Naive thymus-derived CD8-positive, alpha-beta T cell (primary cell): ENCODE measurements at places on chromosomes 1 and 21. TPM values are rescaled to one million over a fixed set of nuclear protein-coding genes. Genes with fewer than 3 reads are reported as not detected.

PRPF38B gene
- polyA plus RNA-seq: 21.7 TPM

DNA sequence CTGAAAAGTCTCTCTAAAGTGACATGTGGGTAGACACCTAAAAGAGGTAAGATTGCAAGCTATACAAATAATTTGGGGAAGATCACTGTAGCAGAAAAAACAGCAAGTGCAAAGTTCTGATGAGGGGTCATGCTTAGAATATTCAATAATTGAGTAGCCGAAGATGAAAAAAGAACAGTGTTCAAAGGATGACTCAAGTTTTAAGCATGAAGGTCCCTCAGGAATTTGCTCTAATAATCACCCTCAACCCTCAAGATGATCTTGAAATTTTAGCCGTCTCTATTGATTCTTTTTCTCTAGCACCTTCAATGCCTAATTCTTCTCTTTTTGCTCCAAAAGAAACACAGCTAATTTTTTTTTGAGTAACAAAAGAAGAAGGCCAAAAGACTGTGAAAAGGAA is 190.6 kb upstream of the ZNHIT6 start:
- no peak for DNase-seq

- no peak for DNase-seq
Measured at GRCh38 chr1:14677292-14677971, 78.9 kb downstream of the KAZN start.

GRCh38 chr1:48469616-48470480 is 2.2 kb downstream of the SPATA6 start:
- peak; percentile 1 for DNase-seq

STUM gene
- polyA plus RNA-seq: not detected

DNA sequence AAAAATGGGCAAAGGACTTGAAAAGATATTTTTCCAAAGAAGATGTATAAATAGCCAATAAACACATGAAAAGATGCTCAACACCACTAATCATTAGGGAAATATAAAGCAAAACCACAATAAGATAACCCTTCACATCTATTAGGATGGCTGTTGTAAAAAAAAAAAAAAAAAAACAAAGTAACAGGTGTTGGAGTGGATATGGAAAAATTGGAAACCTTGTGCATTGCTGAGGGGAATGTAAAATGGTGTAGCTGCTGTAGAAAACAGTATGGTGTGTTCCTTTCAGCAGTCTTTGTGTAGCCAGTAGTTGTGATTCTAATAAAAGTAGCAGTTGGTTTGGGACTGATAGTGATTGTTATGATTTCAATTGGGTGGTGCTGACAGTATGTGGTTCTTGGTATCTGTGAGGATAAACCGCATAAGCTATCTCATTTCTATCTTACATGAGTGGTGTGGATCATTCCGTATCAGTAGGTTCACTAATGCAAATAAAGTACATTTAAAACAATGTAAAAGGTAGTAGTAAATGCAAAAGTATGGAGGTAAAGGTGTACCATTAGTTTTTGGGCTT is 19.9 kb downstream of the MAN1A2 start:
- DNase-seq: no peak

DNA sequence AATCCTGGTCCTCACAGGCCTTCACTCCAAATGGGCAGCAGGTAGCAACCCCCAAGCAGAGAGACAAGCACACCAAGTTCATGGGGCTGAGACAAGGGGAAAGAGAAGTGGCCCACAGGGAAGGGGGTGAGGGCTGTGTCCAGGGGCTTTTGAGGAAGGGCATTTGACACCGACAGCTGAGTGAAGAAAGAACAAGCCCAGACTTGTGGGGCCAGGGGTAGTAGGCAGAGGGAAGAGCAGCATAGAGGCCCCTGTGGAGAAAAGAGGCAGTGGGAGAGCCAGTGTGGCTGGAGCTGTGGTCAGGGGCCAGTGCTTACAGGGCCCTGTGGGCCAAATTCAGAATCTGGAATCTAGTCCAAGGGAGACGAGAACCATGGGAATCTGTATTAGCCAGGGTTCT is 85.4 kb downstream of the IGSF21 start:
- DNase-seq: no peak

AADACL3 gene
- not detected for polyA plus RNA-seq

DNA sequence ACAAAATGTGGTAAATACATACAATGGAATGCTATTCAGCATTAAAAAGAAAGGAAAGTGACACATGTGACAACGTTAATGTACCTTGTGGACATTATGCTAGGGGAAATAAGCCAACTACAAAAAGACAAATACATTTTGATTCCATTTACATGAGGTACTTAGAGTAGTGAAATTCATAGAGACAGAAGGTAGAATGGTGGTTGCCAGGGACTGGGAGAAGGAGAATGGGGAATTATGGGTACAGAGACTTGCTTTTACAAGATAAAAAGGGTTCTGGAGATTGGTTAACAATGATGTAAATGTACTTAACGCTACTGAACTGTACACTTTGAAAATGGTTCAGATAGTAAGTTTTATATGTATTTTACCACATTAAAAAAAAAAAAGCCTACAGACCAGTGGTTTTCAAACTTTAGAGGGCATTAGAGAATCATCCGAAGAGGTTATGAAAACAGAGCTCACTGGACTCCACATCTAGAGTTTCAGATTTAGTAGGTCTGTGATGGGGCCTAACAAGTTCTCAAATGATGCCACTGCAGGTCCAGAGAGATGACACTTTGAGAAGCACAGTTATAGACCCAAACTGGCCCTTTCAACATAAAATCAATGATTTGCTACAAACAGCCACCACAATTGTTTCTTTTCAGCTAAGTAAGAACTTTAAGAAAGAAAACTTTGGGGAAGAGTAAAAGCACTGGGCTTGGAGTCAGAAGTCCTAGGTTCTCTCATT is 9.6 kb upstream of the ADCY10 start:
- no peak for DNase-seq

GRCh38 chr21:46562472-46562871 is 42.4 kb downstream of the S100B start:
- no peak for DNase-seq

- no peak for DNase-seq
Measured at GRCh38 chr1:54906586-54906985, 19.6 kb upstream of the DHCR24 start.

DNA sequence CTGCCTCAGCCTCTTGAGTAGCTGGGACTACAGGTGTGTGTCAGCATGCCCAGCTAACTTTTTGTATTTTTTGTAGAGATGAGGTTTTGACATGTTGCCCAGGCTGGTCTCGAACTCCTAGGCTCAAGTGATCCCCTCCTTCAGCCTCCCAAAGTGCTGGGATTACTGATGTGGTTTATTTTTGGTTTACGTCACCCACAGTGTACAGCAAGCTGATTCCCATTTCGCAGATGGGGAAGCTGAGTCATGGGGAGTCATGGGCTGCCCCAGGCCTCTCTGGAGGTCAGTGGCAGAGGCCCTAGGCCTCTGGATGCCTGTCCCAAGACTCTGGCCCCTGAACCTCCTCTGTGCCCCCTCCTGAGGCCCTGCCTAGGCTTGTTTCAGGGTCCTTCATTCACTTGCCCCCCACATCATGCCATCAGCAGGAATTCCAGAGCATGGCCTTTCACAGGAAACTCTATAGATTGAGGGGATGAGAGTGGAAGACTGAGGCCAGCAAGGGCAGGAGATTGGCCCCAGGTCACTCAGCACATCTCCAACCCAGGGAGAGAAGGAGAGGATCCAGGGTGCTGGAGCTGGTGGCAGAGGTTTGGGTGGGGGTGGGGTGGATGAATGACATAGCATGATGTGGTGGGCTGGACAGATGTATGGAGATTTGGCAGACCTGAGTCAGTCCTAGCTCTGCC is 266.0 kb downstream of the PTPRU start:
- DNase-seq: no peak

GRCh38 chr1:165508291-165508690 is 35.5 kb upstream of the LRRC52 start:
- no peak for DNase-seq

TMEM240 gene
- polyA plus RNA-seq: not detected

DNA sequence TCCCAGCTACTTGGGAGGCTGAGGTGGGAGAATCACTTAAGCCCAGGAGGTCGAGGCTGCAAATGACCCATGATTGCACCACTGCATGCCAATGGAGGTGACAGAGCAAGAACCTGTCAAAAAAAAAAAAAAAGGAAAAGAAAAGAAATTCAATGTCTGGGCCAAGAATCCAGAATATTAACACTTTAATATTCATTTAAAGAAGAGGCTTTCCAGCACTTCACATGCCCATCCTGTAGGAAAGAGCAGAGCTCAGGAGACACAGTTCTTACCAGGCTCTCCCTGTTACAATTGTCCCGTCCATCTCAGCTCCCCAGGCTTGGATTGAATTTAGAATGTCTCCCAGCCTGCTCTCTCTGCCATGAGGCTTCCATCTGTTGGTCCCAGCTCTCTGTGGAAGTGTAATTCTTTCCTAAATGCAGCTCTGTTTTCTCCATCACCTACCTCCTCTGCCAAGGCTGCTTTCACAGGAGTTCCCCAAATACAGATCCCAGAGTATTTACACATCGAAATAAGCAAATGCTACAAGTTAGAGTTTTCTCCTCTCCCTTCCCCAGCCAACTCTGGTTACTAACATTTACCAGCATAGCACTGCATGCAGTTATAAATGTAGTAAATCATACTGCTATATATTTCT is 116.6 kb upstream of the CDC42BPA start:
- DNase-seq: no peak

DNA sequence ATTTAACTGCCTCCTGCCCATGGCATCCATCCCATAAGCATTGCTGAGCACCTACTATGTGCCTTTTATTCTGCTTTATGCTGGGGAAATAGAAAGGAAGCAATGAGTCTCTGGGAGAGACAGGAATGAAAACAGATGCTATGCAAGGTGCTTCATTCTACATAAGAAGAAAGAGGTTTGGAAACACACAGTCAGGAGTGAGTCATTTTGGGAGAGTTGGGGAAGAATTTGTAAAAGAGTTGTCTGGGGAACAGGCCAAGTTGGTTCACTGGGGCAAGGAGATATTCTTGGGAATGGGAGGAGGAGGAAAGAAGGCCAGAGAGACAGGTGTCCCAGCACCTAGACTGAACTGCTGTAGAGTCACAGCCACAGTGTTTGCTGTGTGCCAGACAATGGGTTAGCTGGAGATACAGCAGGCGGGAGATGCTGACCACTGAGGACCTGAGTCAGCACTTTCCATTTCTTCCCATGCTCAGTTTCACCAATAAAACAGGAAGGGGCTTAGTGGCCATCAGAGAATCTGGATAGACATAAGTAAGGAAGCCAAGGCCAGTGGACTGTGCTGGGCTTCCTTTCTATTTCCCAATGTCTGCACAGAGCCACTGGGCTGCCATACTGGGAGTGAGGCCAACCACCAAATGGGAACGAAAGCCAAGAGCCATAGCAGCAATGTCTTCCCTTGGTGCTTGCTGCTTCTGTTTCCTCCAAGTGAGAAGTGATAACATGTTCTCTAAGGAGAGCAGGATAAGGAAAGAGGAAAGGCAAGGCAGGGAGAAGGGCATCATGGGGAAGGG is 187.7 kb upstream of the USP24 start:
- DNase-seq: no peak

GRCh38 chr1:178871551-178872320 is 859 bp upstream of the ANGPTL1 start:
- DNase-seq: no peak

C1orf146 gene
- not detected for polyA plus RNA-seq

RGS4 gene
- not detected for polyA plus RNA-seq

GRCh38 chr1:21322681-21323016 is 32.4 kb upstream of the ECE1 start:
- no peak for DNase-seq

GRCh38 chr1:73998348-73998959 is 199.5 kb downstream of the LRRIQ3 start:
- DNase-seq: no peak

MYOM3 gene
- polyA plus RNA-seq: not detected

MTARC1 gene
- 0.59 TPM for polyA plus RNA-seq

GRCh38 chr1:14674030-14674429 is 75.5 kb downstream of the KAZN start:
- no peak for DNase-seq

GRCh38 chr1:185869590-185869989 is 135.4 kb downstream of the HMCN1 start:
- DNase-seq: no peak

- DNase-seq: no peak
Measured at GRCh38 chr1:56916630-56917029, 49.2 kb downstream of the C8B start.

DNA sequence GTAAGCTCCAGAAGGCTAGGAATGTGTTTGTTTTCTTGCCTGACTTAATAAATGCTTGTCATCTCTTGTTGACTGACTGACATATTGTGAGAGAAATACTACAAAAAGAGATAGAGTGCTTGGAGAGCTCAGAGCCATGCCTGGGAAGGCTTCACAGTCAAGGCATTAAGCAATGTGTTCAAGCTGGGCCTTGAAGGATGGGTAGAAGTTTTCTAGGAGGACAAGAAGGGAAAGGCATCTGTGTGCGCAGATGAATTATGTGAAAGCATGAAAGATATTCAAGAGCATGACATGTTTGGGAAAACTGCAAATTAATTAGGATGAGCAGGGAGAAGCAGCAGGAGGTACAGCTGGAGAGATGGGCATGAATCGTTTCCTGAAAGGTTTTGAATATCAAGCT is 5.6 kb downstream of the SLAMF8 start:
- no peak for DNase-seq

DNA sequence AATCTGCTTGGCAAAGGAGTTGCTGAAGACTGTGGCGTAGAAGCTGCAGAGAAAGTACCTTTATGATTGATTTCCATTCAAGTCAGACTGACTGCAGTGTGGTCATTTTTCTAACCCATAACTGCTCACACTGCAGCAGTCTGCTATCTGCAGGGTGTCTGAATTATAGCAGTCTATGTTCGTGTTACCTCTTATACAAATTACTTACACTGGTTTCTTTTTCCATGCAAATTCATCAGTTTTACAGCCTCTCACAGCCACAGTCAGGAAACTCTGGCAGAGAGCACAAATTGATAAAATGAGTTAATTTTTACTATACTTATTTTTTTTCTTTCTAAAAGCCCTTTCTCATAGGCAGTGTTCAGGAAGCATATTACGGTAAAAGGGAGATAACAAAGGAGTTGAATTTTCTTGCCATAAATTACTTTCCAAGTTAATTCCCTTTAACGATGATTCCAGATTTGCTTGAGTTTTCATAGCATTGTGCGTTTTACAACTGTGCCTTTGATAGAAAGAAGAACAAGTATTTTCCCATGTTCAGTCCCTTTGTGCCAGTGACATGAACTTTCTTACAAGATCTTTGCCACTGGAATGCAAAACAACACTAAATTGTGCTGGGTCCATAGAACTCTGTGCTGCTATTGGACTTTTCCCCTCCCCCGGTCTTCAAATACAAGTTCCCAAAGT is 261.5 kb downstream of the NFIA start:
- DNase-seq: no peak

GRCh38 chr21:33312121-33312520 is 12.6 kb upstream of the IFNAR1 start:
- no peak for DNase-seq

DNA sequence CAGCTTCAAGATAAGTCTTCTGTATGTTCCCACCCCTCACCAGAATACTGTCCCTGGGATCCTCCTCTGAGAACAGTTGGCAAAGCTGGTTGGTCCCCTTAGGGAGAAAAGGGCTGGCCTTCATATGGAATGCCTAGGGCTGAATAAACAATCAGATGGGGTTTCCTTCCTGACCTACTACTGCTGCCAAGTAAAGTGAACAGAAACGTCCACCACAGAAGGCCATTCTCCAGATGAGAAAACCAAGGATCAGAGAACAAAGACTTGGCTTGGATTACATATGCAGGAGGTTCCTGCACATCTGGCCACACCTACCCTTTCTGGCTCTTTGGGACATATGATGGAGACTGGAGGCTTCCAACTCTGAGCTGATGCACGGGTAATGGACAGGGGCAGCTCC is 194.5 kb downstream of the HIVEP3 start:
- no peak for DNase-seq
